ENCODE measurements at places on chromosomes 11 and 22. TPM values are rescaled to one million over a fixed set of nuclear protein-coding genes. Genes with fewer than 3 reads are reported as not detected.

FGF4 gene
- not detected for polyA plus RNA-seq

SOX10 gene
- not detected for polyA plus RNA-seq

APLNR gene
- not detected for polyA plus RNA-seq

TRIM34 gene
- polyA plus RNA-seq, result 13.5 TPM

DSCAML1 gene
- polyA plus RNA-seq, result not detected

TRIM49D1 gene
- polyA plus RNA-seq, result not detected

MRGPRX4 gene
- not detected for polyA plus RNA-seq

RASSF10 gene
- polyA plus RNA-seq, result not detected

BCO2 gene
- 0.17 TPM for polyA plus RNA-seq
